ENCODE measurements at places on chromosomes 12 and 14.
A peak's percentile ranks its signal among the peaks of the same experiment; 100 is the strongest.

GRCh38 chr12:92927055-92927435 is 2.0 kb downstream of the EEA1 start:
- peak; percentile 34 for DNase-seq

DNA sequence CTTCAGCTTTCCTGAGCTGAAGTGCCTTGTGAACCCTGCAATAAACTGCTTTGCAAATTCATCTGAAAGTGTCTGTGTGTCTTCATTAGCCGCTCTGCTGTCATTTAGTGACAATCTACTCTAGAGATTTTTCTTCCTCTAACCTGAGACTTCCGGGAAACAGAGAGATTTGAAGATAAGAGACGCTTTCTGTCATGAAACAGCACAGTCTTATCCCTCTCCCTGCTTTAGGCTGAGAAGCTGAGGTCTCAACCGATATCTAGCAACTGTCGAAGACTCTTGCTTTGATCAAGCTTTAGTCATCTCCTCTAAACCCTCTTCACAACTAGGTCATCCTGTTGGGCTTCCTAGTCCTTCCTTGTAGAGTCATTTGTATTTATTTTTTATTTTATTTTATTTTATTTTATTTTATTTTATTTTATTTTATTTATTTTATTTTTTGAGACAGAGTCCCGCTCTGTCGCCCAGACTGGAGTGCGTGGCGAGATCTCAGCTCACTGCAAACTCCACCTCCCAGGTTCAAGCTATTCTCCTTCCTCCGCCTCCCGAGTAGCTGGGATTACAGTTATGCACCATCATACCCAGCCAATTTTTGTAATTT is 1.2 kb downstream of the RNASE2 start:
- DNase-seq: no peak

DNA sequence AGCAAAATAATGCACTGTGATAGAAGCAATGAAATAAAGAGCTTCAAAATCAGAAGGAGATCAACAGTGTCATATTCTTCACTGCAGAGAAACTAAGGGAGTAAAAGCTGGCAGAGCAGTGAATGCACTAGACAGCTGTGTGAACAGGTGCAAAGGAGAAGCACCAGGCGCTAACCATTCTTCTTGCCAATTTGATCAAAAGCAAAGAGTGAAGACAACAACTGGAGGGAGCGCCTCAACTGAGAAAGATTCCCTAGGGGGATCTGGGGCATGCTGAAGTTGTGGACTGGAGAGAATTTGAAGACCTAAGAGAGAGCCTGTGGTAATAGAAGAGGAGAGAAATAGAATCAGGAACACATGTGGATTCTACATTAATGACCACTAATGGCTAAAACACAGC is 50.4 kb upstream of the OVCH1 start:
- no peak for DNase-seq

DNA sequence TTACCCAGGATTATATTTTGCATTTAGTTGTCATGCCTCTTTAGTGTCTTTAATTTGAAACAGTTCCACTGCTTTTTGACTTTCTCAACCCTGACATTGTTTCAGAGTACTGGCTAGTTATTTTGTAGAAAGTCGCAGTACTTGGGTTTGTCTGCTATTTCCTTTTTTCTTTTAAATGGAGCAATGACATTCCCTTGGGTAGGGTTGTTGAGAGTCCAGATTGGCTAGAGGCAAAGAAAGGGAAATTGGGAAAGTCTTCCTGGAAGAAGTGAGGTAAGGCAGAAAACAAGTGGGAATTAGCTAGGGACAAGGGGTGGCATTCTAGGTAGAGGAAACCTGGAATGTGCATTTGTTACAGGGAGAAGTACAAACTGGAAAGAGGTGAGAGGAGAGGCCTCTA is 245.9 kb downstream of the EMP1 start:
- no peak for DNase-seq

DNA sequence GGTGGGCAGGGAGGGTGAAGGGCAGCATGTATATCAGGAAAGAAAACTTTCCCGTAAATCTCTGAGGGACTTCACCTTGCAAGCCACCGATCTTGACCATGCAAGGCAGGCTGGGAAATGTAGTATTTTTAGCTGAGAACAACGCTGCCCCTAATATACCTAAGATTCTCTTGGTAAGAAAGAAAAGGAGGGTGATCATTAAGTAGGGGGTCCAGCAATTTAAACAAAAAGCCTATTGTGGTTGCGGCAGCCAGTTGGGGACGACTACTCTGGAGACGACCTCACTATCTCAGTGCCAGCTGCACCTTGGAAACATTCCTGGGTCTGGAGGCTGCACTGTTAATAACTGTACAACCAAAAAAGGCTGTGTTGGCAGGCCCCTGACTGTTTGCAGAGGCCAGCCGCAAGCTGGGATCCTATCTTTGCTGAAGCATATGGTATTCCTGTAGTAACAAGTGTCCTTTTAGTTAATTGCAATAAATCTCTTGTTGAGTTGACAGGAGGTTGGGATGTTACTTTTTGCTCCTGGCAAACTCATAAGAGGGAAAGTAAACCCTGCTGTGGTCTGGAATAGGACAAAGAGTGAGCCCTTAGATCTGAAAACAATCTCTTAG is 6.4 kb downstream of the APOLD1 start:
- DNase-seq: no peak

DNA sequence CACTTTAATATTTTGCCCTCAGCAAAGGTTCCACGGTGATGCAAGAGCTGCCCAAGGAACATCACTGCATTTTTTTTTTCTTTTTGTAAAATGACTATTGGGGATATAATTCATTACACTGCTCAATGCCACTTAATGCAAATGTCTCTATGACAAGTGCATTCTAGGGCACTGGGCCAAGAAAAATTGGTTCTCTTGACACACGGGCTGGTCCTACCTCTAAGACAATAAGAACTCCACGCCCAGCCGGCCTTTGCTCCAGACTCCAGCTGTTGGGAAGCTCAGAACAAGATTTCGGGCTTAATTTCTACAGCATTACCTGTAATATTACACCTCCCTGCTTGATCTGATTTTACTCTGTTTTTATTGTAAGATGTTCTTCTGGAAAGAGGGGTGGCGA is 48.8 kb upstream of the VRK1 start:
- peak; percentile 65 for DNase-seq
